ENCODE measurements at places on chromosomes 5 and 9. TPM values are rescaled to one million over a fixed set of nuclear protein-coding genes. Genes with fewer than 3 reads are reported as not detected.

Gene PCDHB10
- 3.1 TPM for total RNA-seq

Gene PHF2
- 50.1 TPM for total RNA-seq

Gene SGCD
- total RNA-seq = 5.3 TPM

Gene PARP8
- 14.5 TPM for total RNA-seq

Gene HAND1
- not detected for total RNA-seq

Gene TAF11L2
- not detected for total RNA-seq

Gene OR13C9
- total RNA-seq = not detected

Gene PCDHGA5
- 9.5 TPM for total RNA-seq

Gene LRRC19
- not detected for total RNA-seq

Gene IFNA7
- not detected for total RNA-seq

Gene SLU7
- total RNA-seq = 25.8 TPM

Gene HTR1A
- total RNA-seq = not detected

Gene CCNH
- total RNA-seq = 49.0 TPM

Gene STOM
- total RNA-seq = 192 TPM

Gene ARAP3
- total RNA-seq = 9.3 TPM

Gene PLPP7
- total RNA-seq = 12.0 TPM

Gene DMGDH
- total RNA-seq = 4.2 TPM

Gene VCAN
- total RNA-seq = 2.2 TPM
